ENCODE measurements at places on chromosomes 1 and 21.

DNA sequence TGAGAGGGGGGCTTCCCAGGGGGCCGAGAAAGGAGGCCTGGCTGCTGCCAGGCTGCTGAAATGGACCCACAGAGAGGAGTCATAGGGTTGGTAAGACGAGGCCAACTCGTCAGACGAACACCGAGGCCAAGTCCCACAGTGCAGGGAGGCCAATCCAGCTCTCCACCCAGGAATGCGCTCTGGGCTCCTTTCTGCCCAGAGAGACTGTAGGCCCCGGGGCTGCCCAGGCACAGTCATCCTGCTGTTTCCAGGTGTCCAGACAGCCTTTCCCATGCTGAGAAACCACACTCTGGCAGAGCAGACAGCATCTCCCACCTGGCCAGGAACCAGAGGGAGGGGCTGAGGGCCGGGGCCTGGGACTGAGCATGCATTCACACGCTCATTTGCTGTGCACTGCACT is 26.7 kb upstream of the RSPO1 start:
- no peak for DNase-seq

DNA sequence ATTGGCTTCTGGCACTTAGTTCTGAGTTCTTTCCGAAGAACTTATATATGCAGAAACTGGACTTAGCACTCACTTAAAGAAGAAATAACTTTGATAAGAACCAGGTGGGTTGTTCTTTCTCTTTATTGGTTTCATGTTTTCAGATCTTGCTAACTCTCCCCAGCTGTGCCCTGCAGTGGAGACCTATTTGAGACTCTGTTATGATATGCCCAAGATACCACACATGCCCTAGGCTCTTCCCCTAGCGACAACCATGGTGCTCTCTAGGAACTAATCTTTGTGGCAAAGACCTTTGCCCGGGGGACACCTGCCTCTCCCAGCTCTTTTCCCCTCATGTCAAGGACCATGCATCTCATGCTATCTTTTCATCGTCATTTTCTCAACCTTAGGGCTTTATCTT is 128.8 kb downstream of the PBX1 start:
- no peak for DNase-seq

DNA sequence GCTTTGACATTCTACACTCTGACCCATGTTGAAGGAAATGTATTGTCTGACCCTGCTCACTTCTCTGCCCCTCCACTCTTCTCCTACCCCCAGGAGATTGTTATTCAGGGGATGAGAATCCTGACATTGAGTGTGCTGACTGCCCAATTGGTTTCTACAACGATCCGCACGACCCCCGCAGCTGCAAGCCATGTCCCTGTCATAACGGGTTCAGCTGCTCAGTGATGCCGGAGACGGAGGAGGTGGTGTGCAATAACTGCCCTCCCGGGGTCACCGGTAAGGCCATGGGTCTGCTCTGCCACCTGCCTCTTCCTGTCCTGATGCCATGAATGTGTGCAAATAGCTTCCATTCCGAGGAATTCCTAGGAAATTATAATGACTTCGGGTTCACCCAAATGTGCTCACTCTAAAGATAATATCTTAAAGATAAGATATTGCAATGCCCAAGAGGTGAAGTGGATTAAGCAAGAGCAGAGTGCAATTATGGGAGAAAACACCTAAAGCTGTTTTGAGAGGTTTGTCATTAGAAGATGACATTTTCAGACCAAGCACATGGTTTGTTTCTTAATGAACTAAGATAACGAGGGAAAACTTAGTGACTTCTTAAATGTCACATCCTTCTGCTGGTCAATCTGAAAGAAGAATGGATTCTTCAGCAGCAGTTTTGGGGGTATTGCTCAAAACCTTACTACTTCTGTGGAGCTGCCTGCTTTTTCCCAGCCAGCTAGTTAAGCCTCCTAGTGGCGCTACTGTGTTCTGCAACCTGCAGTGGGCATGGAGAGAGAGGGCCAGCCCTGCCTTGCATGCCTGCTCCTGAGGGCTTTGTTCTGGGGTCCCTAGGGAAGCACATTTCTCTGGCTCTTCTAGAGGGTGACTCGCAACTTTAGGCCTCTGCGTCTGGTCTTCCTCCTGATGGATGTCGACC is 41.6 kb downstream of the LAMC2 start:
- DNase-seq: peak; percentile 82

DNA sequence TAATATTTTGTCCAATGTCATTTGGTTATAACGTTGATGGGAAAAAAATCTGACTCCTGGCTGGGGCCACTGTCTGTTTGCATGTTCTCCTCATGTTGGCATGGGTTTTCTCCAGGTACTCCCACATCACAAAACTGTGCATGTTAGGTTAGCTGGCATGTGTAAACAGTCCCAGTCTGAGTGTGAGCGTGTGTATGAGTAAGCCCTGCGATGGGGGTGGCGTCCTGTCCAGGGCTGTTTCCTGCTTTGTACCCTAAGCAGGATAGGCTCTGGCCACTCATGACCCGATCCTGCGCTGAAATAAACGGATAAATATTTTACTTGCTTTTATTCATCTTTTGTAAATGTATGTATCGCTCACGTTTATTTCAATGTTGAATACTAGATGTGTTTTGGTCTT is 13.5 kb downstream of the EFCAB14 start:
- no peak for DNase-seq

DNA sequence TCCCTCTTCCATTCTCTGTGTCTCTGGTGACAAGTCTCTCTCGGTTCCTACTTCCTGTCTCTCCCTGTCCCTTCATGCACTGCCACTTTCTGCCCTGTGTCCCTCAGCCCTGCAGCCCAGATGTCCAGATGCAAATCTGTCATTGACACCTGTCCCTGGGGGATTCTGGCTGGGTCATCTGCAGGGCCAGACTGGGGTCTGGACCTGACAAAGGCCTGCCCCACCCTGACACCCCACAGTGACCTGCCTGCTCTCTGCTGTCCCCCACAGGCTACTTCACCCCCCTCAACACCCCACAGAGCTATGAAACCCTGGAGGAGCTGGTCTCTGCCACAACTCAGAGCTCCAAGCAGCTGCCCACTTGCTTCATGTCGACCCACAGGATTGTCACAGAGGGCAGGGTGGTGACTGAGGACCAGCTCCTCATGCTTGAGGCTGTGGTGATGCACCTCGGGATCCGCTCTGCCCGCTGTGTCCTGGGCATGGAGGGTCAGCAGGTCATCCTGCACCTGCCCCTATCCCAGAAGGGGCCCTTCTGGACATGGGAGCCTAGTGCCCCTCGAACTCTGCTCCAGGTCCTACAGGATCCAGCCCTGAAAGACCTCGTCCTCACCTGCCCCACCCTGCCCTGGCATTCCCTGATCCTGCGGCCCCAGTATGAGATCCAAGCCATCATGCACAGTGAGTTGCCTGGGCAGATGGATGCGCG is 7.2 kb downstream of the THEMIS2 start:
- DNase-seq: no peak

DNA sequence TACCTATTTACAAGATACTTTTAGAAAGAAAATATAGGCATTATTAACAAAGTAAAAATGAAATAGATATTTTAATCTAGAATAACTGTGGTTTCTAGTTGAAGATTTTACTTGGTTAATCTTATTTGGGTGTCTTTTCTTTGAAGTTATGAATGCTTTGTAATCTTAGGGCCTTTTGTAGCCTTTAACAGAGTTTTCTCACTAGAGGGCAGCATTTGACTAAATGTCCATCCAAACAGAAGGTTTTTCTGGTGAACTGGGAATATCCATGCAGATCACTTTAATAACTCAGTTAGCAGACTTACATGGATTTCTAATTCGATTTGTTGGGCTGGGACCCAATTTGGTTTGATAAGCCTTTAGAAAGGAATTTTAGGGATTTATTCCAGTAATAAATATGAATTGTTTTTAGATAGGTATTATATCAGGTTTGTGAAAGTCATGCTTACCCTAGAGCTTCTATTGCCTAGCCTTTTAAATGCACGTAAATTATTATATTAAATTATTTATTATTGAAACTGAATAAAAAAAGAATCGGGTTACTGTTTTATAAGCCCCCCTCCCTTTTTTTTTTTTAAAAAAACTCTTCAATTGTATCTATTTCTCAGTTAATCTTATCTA is 119.7 kb downstream of the ZNF326 start:
- DNase-seq: no peak

DNA sequence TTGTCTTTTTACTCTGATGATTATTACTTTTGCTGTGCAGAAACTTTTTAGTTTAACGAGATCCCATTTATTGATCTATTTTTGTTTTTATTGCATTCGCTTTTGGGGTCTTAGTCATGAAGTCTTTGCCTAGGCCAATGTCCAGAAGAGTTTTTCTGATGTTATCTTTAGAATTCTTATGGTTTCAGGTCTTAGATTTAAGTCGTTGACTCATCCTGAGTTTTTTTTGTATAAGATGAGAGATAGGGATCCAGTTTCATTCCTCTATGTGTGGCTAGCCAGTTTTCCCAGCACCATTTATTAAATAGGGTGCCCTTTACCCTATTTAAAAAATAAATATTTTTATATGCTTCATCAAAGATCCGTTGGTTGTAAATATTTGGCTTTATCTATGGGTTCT is 13.2 kb downstream of the MAN1C1 start:
- no peak for DNase-seq

DNA sequence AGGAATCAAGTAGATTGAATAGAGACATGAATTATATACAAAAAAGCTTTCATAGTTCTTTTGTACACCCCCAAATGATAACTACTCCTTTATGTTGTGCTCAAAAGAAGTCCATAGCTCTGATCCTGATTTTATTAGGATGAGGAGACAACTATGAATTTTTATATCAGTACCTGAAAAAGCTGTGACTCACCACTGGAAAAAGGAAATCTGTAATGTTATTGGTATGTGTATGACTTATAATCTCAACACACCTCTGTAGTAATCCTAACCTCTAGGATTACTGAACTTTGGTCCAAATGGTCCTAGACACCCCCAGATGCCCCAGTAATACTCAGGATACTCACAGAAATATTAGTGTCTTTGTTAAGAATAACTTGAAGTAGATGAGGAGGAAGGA is 10.2 kb downstream of the PRKAB2 start:
- DNase-seq: no peak

DNA sequence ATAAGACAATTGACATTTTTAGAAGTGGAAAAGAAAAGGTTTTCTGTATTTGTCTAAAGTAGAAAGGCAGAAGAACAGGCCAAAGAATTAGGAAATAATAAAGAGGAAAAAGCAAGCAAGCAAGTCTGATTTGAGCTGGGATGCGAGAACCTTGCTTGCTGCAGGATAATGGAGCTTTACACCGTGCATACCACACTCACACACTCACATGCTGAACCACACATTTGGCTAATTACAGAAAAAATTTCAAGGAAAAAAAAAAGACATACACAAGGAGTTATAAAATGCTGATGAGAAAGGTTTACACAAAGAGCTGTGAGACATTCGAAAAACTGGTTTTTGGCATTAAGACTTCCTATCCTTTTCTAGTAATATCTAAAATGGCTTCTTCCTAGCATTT is 593.9 kb downstream of the KIF26B start:
- DNase-seq: no peak

DNA sequence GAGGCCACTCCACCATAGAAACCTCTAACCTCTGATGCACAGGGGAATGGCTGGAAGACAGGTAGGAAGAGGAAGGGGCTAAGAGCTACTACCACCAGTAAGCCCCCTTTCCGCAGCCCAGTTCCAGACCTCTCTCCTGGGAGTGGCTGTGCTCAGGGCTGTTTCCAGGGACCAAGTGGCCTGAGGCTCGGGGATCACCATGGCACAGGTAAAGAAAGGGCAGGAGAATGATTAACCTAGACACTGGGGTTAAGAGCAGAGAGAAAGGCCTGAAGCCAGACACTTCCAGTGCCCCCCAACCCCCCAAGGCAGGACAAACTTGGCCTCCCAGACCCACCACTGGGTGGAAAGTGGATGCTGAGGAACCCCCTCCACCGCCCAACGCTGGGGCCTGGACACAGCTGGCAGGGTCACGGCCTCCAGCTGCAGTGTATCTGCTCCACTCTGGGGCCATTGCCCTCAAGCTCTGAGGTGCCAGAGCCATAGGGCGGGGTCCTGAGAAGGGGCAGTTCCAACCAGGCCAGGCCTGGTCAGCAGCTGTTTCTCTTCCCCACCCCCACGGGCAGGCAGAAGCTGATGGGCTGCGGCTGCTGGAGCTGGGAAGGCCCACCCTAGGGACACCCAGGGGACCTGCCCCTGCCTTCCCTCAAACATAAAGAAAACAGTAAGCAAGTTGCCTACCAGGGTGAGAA is 2.6 kb downstream of the TAGLN2 start:
- DNase-seq: peak; percentile 94

- no peak for DNase-seq
Observed at GRCh38 chr1:39214998-39215873, 10.7 kb downstream of the MACF1 start.

DNA sequence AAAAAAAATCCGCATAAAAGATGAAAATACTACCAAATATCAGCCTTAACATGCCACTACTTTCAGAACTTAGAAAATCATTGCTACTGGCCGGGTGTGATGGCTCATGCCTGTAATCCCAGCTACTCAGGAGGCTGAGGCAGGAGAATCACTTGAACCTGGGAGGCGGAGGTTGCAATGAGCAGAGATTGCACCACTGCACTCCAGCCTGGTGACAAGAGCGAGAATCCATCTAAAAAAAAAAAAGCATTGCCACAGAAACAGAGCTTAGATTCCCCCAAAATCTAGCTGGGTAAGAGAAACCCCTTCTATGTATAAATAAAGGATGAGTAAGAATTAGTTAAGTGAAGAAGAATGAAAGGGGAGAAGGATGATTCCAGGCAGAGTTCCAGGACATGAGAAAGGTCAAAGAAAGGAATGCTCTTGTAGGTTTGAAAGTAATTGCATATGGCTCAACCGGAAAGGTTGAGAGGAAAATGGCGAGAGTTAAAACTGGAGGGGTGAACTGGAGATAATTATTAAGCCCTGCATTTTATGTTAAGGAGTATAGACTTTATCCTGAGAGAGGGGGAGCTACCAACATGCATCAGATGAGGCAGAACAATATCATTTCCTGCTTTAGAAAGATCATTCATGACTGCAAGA is 19.7 kb upstream of the NRDC start:
- DNase-seq: no peak

DNA sequence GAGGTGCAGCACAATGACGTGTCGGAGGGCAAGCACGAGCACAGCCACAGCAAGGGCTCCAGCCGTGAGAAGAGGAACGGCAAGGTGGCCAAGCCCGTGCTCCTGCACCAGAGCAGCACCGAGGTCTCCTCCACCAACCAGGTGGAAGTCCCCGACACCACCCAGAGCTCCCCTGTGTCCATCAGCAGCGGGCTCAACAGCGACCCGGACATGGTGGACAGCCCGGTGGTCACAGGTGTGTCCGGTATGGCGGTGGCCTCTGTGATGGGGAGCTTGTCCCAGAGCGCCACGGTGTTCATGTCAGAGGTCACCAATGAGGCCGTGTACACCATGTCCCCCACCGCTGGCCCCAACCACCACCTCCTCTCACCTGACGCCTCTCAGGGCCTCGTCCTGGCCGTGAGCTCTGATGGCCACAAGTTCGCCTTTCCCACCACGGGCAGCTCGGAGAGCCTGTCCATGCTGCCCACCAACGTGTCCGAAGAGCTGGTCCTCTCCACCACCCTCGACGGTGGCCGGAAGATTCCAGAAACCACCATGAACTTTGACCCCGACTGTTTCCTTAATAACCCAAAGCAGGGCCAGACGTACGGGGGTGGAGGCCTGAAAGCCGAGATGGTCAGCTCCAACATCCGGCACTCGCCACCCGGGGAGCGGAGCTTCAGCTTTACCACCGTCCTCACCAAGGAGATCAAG is 107.5 kb upstream of the VAMP3 start:
- no peak for DNase-seq

- no peak for DNase-seq
Observed at GRCh38 chr21:28410256-28410655, 582.4 kb downstream of the LTN1 start.

GRCh38 chr21:34077888-34078287 is 4.5 kb downstream of the MRPS6 start:
- DNase-seq: no peak

Data from right cardiac atrium (tissue), 5 donors.